ENCODE measurements at places on chromosomes 2 and 18. TPM values are rescaled to one million over a fixed set of nuclear protein-coding genes. Genes with fewer than 3 reads are reported as not detected.
A peak's percentile ranks its signal among the peaks of the same experiment; 100 is the strongest.

DNA sequence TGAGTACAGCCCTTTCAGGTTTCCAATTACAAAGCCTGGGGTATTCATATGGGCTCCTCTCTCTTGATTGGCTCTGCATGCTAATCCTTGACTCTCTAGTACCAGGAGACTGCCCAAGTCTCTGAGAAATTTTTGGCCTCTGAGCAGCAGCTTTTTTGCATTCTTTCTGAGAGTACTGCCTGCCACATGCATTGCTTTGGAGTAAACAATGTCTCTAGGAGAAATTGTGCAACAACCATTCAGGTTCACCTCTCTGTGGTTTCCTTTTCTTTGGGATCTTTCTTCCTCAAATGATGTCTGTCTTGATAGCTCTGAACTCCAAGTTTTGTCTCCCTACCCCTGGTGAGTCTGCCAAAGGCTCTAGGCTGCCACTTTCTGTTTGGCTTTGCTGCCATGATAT, 115.8 kb upstream of the SETBP1 start:
- no peak for DNase-seq

DNA sequence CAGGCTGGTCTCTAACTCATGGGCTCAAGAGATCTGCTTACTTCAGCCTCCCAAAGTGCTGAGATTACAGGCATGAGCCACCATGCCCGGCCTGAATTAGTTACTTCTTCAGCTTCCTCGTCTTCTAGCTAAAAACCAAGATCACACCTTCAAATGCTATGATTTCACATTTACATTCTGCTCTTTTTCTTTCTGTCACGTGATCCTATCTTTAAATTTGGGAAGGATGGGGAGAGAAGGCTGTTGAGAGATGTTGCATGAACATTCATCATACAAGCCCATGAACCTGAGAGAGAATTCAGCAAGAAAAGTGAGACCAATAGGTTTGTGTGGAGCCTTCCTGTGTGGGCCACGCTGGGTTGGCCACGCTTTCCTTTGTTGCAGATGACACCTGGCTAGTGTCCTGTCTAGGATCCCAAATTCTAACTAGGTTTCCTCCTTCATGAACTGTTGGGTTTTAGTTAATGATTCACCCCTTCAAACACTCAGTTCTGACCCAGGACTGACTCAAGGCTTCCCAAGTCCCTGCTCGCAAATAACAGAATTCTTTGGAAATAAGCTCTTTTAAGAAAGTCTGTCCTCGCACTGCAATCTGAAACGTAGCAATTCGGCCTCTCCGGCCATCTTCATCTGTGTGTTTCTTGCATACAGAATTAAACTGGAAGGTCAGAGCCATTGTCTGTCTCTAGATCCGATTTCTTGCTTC, 57.3 kb upstream of the CREB1 start:
- no peak for DNase-seq

DNA sequence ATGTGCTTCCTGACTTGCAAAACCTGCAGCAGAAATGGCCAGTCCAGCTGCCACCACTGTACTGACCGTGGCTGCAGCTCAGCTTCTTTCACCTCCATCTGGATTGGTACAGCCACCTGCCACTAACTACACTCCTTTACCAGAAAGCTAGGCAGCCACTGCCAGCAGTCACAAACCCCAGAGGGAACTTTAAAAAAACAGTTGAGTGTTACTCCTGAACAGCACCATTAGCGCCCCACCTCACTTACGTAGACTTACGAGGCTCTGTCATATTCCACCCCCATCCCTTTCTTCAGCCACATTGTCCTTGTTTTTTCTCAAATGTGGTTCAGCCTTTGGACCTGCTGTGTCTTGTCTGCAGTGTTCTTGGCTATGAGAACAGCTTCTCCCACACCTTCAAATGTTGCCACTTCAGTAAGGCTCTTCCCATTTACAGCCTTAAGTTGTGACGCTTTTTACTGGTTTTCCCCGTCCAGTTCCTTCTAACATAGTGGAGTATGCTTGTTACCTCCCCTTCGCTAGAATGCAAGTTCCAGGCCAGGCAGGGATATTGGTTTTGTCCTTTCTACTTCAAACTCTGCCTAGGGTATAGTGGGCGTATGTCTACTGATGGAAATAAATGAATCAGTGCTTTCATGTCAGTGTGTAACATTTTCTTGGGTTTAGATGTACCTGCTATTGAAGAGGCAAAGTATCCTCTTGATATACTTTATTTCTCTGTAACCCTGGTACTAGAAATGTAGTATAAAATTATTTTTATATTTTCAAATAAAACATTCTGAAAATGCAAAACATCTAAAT, 17.0 kb downstream of the HNRNPA3 start:
- DNase-seq: no peak

The PJVK gene
- 2.1 TPM for total RNA-seq

DNA sequence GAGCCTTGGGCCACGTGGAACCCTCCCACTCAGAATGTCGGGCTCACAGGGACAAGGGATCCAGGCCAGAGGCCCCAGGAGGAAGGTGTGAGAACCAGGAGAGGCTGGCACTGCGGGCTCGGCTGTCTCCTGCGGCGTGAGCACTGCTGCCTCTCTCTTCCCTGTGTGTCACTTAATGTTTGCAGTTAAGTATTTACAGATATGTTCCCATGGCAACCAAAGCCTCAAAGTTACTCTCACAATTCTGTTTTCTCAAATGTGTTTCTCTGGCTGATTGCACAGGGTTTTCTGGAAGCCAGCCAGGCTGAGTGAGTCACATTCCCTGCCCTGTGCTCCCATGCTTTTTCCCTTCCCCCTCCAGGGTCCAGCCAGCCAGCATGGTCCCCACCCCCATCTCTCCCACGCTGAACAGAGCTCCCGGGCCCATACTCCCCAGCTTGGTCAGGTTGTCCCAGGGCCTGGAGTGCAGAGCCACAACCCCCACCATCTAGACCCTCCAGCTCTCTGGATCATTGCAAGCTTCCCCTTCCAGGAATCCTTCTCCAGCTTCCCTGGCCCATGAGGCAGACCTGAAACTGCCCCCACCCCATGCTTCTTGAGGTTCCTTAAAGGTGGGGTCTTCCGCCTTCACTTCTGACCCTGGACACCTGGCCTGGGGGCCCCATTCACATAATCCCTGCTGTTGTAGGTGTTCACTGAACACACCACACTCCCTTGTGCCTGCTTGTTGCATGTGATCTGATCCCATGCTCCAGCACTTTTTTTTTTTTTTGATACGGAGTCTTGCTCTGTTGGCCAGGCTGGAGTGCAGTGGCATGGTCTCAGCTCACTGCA, 265.9 kb downstream of the CELF4 start:
- DNase-seq: no peak

- DNase-seq: no peak
These were observed 67.8 kb downstream of the STK39 start for GRCh38 chr2:168179592-168179991.

- no peak for DNase-seq
These were observed 429.2 kb downstream of the LRP1B start for GRCh38 chr2:141701618-141702017.

The PPP1R1C gene
- not detected for total RNA-seq

The CDK15 gene
- 1.9 TPM for total RNA-seq

- DNase-seq: no peak
These were observed 80.4 kb downstream of the LCLAT1 start for GRCh38 chr2:30527411-30527810.

- DNase-seq: no peak
These were observed 955.2 kb upstream of the CELF4 start for GRCh38 chr18:38520786-38521185.

DNA sequence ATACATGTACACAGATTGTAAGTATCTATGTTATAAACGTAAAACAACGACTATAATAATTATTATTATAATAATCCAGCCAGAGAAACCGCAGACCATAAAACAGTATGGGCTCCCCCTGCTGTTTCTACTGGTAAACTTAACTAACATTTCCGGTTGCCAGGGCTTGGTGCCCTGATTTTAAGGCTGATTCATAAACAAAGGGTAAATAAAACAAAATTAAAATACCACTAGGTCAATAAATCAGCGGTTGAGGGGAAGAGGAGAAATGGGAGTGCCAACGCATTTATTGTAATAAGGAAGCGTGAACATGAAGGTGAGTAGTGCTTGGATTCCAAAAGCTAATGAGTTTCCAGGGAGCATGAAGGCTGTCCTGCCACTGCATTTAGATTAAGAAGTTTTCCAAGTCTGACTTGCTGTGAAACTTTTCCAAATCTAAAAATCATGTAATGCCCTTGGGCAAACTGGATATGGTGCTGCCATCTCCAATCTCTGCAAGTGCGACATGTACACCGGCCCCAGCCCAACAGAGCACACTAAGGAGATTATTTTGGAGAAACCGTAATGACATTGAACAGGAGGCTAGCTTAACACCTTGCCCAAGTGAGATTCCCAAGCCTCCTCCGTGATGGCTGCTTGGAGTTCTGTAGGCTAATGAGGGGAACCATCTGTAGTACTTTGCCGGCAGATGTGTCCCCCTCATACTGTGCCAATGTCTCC, 50.7 kb upstream of the HNRNPA3 start:
- no peak for DNase-seq

- DNase-seq: no peak
These were observed 110.9 kb downstream of the SS18 start for GRCh38 chr18:25979369-25980040.

DNA sequence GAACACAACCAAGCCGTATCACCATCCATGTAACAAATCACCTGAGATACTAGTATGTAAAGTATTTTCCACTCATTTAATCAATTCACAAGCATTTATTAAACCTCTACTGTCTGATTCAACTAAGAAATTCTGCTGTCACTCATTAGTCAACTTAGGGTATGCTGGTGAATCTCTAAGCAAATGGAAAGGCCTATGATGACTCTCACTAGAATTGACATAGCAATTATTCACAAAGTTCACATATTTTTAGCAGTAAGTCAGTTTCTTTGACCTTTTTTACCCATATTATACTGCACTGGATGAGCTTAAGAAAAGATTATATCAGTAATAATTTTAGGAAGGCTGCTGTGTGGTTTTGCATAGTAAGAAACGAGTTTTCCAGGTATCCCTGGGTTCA, 130.1 kb downstream of the SLC8A1 start:
- DNase-seq: no peak

The ABCG5 gene
- total RNA-seq: not detected

DNA sequence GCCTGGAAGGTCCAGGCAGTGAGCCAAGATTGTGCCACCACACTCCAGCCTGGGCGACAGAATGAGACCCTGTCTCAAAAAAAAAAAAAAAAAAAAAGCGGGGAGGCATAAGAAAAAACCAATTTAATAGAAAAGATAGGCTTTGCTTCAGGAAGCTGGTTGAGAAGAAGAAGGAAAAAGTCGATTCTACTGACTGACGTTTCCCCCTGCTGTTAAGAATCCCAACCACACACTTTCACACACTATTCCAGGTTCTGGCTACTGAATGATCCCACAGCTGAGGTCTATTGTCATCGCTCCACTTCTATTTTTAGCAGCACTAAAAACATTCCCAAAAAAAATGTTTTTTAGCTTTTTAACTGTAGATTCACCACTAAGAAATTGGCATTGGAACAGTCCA, 6.7 kb upstream of the CHCHD5 start:
- DNase-seq: no peak

DNA sequence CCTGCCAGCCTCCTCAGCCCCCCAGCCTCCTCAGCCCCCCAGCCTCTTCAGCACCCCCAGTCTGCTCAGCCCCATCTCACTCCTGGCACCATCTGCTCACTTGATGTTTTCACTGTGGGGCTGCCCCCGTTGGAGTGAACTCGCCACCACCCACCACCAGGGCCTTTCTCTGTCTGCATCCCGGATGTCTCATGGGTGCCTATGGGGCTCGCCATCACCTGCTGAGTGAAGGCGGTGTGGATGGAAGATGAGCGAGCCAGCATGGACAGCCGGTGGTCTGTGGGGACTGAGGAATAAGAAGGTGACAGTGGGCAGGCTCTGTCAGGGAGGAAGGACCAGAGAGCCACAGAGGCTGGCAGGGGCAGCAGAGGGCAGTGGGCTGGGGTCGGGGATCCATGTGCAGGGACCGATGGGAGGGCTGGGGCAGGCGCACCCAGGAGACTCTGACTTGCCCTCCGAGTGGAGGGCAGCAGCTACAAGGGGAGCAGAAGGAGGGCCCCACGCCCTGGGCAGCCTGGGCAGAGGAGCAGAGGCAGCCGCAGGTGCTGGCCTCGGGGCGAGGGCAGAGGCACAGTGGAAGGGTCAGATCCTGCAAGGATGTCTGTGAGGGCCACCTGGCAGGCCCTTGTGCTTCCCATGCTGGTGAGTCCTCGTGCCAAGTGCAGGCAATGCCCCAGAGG, 74.7 kb upstream of the ODC1 start:
- DNase-seq: peak; percentile 83

The ITGA4 gene
- 6.6 TPM for total RNA-seq

DNA sequence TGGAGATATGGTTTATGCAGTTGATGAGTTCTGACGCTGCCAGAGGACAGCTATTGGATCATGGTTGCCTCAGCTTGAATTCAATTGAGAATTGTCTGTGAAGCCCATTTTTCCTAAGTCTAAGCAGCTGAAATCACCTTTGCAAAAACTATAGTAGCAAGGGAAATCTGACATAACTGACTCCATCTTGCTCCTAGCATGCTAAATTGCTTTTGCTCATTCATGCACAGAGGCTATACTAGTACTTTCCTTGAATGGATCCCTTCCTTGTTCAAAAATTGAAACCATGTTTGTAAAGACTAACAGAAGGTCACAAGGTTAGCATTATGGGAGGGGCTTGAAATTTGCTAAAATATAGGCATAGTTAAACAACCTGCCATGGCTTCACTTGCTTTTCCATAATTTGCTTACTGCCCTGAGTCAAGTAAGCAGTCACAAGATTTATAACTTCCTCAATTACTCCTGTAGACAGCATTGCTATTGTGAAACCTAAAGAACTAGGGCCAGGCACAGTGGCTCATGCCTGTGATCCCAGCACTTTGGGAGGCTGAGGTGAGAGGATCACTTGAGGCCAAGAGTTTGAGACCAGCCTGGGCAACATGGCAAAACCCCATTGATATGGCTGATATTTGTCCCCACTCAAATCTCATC, 41.2 kb downstream of the CHRNA1 start:
- DNase-seq: no peak

- peak; percentile 60 for DNase-seq
These were observed 1.9 kb downstream of the GPR55 start for GRCh38 chr2:230922951-230923717.

DNA sequence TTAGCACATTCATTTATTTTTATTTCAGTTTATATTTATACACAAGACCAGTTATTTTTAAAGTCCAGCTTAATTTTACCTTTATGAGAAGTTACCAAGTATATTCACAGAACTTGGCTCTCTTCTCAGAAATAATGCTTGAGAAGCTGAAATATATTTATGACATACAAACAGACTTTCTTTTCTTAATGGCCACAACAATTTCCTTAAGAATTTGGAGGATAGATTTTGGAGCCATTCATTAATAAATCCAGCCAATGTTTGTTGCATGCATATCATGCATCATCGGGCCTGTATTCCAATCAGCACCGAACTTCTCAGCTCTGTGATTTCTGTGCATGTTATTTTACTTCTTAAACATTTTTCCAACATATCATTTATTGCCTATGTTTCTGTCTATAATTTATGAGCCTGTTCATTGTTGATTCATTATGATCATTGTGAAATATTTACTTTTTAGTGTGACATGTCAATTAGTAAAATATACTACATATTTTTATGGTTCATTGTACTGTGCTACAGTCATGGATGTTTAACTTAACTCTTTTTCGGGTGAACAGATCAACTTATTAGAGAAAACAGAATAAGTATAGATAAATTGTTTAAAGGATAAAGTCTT, 3.5 kb downstream of the GULP1 start:
- DNase-seq: no peak

- no peak for DNase-seq
These were observed 14.5 kb upstream of the KCNK3 start for GRCh38 chr2:26678035-26678434.
